Head of caudate nucleus (tissue), 42 donors: ENCODE measurements at places on chromosomes 12 and 14.
A peak's percentile ranks its signal among the peaks of the same experiment; 100 is the strongest.

DNA sequence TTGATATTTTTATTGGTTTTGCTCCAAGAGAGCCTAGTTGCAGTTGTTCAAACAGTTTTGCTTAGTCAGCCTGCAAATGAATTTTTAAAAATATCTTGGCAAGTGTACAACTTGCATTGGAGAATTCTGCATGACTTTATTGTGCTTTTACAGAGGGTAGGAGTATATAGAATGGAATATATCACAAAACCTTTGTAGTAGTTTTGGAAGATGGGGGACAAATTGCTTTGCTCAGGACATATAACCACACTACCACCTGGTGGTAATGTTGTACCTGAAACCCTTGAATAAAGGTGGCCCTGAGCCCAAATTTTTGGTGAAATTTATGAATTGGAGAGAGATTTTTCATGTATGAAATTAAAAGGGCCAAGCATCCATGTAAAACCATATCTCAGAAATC, 645.2 kb downstream of the MED13L start:
- DNase-seq, result no peak

DNA sequence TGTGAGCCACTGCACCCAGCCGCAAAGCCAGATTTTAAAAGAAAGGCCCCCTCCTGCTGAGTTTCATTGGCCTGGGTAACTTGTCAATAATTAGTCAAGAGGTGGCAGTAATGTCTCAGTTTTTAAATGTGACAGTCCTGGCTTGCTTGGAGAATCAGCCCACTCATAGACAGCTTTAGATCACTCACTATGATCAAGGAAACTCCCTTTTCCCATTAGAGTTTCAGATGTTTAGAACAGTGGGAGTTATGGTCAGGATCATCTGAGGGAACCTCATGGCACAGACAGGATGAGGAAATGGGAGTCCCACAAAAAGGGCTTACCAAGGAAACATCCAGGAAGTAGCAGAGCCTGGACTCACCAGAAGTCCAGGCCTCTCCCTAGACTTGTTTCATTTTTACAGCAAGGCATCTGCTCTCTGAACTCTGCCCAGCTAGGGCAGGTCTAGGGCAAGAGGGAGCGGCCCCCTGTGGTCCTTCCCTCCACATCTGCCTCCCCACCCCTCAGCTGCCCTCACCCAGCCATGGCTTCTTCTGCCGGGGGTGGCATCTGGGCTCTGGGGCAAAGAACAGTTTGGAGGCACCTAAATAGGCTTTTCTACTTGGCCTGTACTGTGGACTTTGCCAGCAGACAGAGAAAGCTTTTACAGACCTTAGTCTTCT, 11.2 kb downstream of the BCL2L14 start:
- DNase-seq, result no peak

DNA sequence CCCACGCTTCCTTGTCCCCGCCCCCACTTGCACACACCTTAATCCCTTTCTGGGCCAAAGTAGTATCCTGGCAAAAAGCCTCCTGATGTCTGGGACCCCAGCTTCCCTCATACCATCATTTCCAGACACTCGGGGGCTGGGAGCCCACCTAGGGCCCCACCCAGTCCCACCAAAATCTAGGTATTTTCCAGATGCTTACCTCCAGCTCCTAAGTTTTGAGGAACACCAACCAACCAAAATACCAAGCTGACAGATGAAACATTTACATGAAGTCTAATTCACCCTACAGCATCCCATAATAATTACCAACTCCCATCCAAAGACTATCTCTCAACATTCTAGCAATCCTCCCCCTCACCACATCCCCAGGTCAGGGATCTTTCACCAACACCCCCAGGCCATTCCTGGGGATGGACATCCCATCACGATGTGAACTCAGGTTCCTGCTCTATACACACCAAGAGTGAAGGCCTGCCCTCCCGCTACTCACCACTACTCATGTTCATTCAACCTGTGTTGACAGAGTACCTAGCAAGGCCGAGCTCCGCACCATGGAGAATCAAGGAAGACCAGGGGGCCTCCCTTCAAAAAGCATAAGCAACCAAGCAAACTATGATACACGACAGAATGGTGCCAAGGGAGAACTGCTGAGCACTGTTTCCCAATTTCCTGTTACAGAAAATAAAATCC, 1.6 kb upstream of the CHD4 start:
- no peak for DNase-seq

GRCh38 chr14:64060199-64060545, 207.4 kb downstream of the SYNE2 start:
- no peak for DNase-seq

- DNase-seq, result no peak
Measured at GRCh38 chr12:106239241-106239950, 8.4 kb downstream of the CKAP4 start.

GRCh38 chr12:34188974-34189373, 166.7 kb downstream of the ALG10 start:
- no peak for DNase-seq

DNA sequence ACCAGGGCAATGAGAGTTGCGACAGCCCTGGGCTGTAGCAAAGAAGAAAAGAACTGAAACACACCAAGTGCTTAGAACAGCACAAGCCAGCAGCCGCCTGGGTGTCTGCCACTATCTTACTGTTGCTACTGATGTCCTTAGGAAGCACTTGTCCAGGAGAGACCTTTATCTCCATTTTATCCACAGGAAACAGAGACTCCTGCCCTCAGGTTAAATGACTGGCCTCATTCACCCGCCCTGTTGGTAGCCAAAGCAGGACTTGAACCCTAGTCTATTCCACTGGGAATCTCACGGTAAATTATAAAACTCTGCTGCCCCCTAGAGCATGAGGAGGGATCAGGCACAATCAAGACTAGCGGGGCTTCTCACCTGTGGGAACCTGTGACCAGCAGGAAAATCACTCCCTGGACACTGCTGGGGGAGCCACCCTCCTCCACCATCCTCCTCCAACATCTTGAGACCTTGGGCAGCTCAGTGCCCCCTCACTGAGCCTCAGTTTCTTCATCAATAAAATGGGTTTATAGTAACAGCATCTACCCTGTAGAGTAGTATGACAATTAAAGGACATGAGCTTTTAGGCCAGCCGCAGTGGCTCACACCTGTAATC, 20.5 kb upstream of the TESC start:
- DNase-seq, result no peak

DNA sequence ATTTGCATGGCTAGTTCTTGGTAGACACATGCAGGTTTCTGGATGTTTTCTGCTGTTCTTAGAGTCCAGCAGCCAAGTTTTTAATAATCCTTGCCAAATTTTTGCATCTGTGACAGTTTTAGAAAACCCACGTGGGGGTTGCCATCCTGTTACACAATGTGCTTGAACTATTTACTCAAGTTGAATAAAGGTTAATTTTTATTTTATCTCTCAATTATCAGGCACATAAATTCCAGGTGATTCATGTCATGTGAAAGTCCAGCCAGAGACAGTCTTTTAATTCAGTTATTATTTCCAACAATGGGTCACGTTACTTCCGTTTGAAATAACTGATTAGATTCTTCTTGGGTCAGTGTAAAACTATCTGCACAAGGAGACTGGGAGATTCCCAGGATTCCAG, 15.7 kb downstream of the MYRFL start:
- no peak for DNase-seq

- no peak for DNase-seq
Measured at GRCh38 chr12:93612776-93613175, 40.3 kb downstream of the SOCS2 start.

DNA sequence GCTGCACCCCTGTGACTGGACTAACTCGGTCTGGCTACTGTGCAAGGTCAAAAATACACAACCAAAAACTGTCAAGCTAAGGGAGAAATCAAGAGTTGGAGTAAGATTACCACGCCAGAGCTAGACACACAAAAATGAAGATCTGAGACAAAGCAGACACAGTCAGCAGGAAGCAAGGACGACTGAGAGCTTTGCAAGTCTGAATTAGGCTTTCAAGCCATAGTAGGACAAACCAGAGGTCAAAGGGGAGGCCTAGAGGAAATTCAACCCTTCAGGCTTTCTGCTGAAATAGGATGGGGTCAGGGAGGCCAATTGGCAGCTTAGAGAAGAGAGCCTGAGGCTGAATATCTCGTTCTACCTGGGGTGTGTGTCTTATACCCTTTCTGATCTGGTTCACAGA, 117.3 kb downstream of the LLPH start:
- no peak for DNase-seq

GRCh38 chr14:26276757-26277156, 321.1 kb downstream of the NOVA1 start:
- DNase-seq, result peak; percentile 37

DNA sequence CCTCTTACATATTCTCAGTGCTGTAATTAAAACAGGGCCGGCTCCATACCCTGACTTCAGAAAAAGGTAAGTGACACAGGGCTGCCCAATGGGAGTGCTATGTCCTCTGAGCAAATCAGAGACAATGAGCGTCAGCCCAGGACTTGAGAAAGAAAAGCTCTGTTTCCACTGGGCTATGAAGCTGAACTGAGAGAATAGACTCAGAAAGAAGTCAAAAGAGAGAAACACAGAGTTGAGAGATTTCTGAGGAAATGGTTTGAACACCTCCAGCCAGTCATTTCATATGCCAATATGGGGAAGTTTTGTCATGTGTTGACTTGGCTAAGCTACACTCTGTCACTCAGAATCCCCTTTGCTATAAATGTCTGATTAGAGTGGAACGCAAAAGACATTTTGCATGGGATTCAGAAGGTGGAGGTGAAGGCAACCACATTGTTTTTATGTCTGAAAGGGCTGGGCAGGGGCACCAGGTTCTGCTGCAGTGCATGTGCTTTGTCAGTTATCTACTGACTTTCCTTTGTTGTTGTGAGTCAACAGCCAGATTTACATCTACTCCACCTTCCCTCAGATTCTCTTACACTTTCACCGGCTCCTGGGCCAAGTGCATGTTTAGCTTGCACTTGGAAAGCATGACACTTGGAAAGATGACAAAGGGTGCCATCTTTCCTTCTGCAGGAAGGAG, 313.3 kb downstream of the DUSP6 start:
- no peak for DNase-seq
